ENCODE measurements at places on chromosomes 13 and 19. TPM values are rescaled to one million over a fixed set of nuclear protein-coding genes. Genes with fewer than 3 reads are reported as not detected.

Gene LRRC8E
- polyA plus RNA-seq, result 10.3 TPM

Gene DOHH
- 4.8 TPM for polyA plus RNA-seq

Gene SELENOV
- polyA plus RNA-seq, result not detected

Gene ZNF429
- 3.2 TPM for polyA plus RNA-seq

Gene IPO5
- 117 TPM for polyA plus RNA-seq

Gene GRIN2D
- 0.13 TPM for polyA plus RNA-seq

DNA sequence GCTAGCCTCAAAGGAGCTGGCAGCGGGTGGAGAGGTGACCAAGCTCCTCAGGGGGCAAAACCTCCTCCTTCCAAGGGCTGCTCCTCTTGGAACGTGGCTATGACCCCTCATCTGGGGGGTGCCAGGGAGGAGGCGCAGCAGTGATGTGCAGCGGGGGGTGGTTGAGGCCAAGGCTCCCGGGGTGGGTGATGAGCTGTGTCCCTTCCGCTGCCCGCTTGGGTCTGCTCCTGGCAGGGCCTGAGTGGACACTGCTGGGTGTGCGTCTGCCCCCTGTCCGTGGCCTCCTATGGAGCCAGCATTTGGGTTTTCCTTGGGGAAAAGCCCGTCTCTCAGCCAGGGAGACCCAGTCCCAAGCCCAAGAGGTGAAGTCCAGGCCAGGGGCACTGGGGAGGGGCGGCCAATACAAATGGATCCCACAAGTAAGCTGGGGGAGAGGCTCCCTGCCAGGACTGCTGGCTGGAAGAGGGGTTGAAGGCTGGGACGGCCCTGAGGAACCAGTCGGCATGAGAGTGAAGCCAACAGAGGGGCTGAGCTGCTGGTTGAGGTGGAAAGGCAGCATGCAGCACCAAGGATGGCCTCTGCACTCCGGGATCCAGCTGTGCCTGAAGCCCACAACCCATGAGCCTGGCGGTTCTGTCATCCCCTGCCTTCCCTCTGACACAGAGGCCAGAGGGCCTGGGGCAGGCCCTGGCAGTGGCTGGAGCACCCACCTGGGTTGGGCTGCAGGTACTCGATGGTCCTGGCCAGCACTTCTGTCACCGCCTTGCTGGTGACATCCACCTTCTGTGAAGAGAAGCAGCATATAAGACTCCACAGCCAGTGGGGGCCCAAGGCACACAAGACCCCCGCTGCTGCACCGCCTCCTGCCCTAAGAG lies 22.7 kb downstream of the MPND start:
- DNase-seq, result no peak

GRCh38 chr13:110841846-110842245 lies 73.0 kb downstream of the ANKRD10 start:
- no peak for DNase-seq

GRCh38 chr13:44054525-44054924 lies 174.8 kb downstream of the LACC1 start:
- no peak for DNase-seq

- no peak for DNase-seq
Observed at GRCh38 chr13:51811920-51812451, 8.0 kb upstream of the DHRS12 start.

GRCh38 chr19:33773704-33774624 lies 22.7 kb upstream of the KCTD15 start:
- no peak for DNase-seq

DNA sequence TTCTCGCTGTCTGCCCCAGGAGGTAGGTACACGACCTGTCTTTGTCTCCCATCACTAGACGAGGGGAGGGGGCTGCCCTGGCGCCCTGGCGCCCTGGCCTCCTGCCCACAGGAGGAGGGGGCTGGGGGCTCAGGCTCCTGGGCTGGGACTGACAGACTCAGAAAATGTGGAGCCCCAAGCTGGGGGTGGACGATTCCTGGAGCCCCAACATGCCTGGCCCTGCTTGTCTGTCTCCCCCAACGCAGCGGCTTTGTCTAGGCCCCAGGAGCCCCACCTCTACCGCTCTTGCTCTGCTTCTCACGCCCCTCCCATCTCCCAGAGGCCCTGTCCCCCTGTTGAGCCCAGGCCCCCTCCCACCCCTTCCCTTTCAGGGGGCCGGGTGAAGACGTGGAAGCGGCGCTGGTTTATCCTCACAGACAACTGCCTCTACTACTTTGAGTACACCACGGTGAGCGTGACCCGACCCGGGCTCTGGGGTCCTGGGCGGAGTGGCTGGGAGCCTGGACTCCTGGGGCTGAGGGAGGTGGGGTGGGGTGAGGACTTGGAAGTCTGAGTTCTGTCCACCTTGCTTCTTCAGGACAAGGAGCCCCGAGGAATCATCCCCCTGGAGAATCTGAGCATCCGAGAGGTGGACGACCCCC lies 8.6 kb downstream of the CYTH2 start:
- no peak for DNase-seq

Data from HepG2 (cell line).